ENCODE measurements at places on chromosomes 2 and 18. TPM values are rescaled to one million over a fixed set of nuclear protein-coding genes. Genes with fewer than 3 reads are reported as not detected.

Gene PDE11A
- total RNA-seq = 3.6 TPM

Gene INSIG2
- total RNA-seq = 12.4 TPM

GRCh38 chr18:49768051-49768391, 45.3 kb downstream of the ACAA2 start:
- H3K4me3 ChIP-seq = no peak overlapping the region
- peak; percentile 85 for DNase-seq
- H3K27ac ChIP-seq = no peak overlapping the region
- H3K36me3 ChIP-seq = no peaks in the 10 kb centered on the region

GRCh38 chr2:116510117-116510671, 1304.3 kb upstream of the DDX18 start:
- H3K36me3 ChIP-seq = no peaks in the 10 kb centered on the region
- H3K4me1 ChIP-seq = no peaks in the 10 kb centered on the region
- no peak overlapping the region for H3K27ac ChIP-seq
- no peaks in the 10 kb centered on the region for H3K27me3 ChIP-seq
- DNase-seq = peak; percentile 57

DNA sequence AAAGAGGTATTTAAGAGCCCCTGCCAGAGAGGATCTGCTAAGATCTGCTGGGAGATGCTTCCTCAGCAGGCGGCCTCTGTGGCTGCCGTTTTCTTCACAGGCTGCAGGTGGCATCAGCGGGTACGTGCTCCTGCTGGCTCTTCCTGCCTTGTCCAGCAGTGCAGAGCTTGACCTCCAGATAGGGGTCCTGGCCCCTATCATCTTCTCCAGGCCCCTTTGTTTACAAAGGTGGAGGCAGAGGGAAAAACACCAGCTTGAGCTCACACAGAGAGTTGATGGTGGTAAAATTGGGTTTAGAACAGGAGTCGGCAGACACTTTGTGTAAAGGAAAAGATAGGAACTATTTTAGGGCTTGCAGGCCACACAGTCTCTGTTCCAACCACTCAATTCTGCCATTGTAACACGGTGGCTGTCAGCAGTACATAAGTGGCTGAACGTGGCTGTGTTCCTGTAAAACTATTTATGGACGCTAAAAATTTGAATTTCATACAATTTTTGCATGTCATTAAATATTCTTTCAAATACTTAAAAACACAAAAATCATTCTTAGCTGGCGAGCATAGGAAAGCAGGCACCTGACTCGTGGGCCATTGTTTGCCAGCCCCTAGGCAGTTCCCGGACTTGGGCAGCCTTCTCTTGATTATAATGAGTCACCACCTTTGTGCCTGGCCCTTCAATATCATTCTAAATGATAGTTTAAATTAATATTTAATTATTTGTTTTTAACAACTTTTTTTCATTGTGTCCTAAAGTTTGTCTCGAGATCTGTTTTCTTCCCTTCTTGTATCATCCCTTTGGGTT, 98.2 kb upstream of the B3GNT7 start:
- peak; percentile 71 for DNase-seq
- peak overlapping the region; percentile 50 for H3K27ac ChIP-seq
- H3K4me1 ChIP-seq = peaks cover 15% of the 10 kb centered on the region

DNA sequence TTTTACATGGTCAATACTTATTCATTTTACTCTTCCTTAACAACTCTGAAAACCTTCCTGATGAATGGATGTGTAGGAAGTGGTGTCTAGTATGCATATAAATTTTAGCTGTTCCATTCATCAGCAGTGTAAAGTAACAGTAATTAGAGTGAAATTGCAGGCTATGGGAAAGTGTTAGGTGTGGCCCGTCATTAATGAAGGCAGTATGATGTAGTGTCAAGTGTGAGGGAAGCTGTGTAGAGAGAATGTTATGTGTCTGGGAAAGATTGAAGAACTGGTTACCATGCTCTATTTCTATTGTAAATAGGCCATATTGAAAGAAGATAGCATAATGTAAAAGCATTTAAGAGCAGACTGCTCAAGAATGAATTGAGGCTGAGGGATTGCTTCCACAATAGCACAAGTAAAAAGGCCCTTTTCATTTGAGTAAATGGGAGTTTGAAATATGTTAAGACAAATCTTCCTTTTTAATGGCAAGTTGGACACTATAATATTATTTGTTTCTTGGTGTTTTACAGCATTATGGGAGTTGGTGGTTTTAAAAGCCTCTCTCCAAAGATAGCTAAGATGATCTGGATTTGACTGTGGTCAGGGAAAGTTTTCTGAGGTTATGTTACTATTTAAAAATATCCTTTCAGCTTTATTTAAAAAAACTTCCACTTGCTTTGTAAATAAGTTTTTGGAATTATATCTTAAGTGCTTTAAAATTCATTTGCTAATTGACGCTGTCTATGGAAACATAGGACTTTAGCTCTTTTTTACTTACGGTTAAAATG, 401.0 kb upstream of the ZEB2 start:
- H3K27me3 ChIP-seq = no peaks in the 10 kb centered on the region
- no peak overlapping the region for H3K4me3 ChIP-seq
- DNase-seq = no peak
- H3K36me3 ChIP-seq = no peaks in the 10 kb centered on the region
- no peak overlapping the region for H3K27ac ChIP-seq

- H3K4me1 ChIP-seq = no peaks in the 10 kb centered on the region
- no peak overlapping the region for H3K27ac ChIP-seq
- H3K36me3 ChIP-seq = no peaks in the 10 kb centered on the region
- H3K4me3 ChIP-seq = no peak overlapping the region
- no peak for DNase-seq
Measured at GRCh38 chr2:94984964-94985575, 40.4 kb upstream of the MAL start.

GRCh38 chr18:58796220-58796619, 68.5 kb upstream of the ZNF532 start:
- DNase-seq = no peak
- no peaks in the 10 kb centered on the region for H3K27me3 ChIP-seq
- H3K36me3 ChIP-seq = no peaks in the 10 kb centered on the region
- H3K4me3 ChIP-seq = no peak overlapping the region
- peaks cover 12% of the 10 kb centered on the region for H3K4me1 ChIP-seq

- no peak overlapping the region for H3K27ac ChIP-seq
- H3K4me1 ChIP-seq = peaks cover 28% of the 10 kb centered on the region
- H3K27me3 ChIP-seq = no peaks in the 10 kb centered on the region
- peak; percentile 56 for DNase-seq
- no peak overlapping the region for H3K4me3 ChIP-seq
Measured at GRCh38 chr2:237673130-237674001, 46.0 kb downstream of the LRRFIP1 start.

GRCh38 chr2:133053541-133053940, 383.5 kb upstream of the LYPD1 start:
- no peaks in the 10 kb centered on the region for H3K36me3 ChIP-seq
- H3K4me1 ChIP-seq = no peaks in the 10 kb centered on the region
- H3K27me3 ChIP-seq = no peaks in the 10 kb centered on the region
- H3K27ac ChIP-seq = no peak overlapping the region
- no peak for DNase-seq

- no peaks in the 10 kb centered on the region for H3K27me3 ChIP-seq
- DNase-seq = peak; percentile 87
- no peak overlapping the region for H3K4me3 ChIP-seq
- peaks cover 32% of the 10 kb centered on the region for H3K36me3 ChIP-seq
- no peak overlapping the region for H3K27ac ChIP-seq
Measured at GRCh38 chr2:28915939-28916338, 21.5 kb downstream of the WDR43 start.

GRCh38 chr2:211864328-211864727, 674.3 kb downstream of the ERBB4 start:
- H3K27me3 ChIP-seq = no peaks in the 10 kb centered on the region
- H3K36me3 ChIP-seq = no peaks in the 10 kb centered on the region
- no peak for DNase-seq
- H3K27ac ChIP-seq = no peak overlapping the region

All from cardiac muscle cell (in vitro differentiated cells and primary cell).